Renal pelvis (tissue), 12 donors: ENCODE measurements at places on chromosomes 6 and 20.

DNA sequence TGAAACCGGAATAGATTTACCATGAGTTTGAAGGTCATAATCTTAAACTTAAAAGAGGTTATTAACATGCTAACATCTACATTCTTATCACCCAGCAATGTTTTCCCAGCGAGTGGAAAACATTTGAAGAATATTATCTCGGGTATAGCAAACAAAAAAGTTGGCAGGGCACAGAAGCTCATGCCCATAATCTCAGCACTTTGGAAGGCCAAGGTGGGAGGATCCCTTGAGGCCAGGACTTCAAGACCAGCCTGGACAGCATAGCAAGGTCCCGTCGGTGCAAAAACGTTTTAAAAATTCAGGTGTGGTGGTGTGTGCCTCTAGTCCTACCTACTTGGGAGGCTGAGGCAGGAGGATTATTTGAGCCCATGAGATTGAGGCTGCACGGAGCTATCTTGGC, 213.5 kb downstream of the MANEA start:
- DNase-seq: no peak

DNA sequence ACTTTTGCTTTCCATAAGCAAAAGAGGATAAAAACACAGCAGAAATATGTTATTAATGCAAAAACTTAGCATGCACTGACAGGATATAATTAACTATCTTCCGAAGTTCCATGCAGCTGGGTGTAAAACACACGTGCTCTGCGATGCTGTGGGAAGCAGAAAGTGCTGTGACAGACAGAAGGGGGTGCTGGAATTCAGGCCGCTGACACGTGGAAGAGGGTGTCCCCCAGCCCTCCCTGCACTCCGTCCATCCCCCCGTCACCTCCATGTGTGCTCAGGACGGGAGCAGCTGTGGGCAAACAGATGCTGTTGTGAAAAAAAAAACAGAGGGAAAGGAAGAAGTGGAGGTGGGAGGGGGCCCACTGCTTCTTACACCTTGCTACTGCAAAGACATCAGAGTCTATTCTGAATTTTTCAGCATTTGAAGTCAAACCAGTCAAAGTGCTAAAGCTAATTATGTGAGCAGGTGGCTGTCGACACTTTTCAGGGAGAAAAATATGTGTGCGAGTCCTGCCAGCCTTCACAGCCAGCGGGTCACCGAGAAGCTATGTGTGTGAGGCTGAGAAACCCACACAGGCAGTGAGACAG, 175.9 kb upstream of the AFDN start:
- no peak for DNase-seq

GRCh38 chr6:144921206-144921975, 636.3 kb downstream of the UTRN start:
- DNase-seq: no peak

GRCh38 chr6:27091661-27092315, 155.7 kb upstream of the PRSS16 start:
- DNase-seq: no peak

DNA sequence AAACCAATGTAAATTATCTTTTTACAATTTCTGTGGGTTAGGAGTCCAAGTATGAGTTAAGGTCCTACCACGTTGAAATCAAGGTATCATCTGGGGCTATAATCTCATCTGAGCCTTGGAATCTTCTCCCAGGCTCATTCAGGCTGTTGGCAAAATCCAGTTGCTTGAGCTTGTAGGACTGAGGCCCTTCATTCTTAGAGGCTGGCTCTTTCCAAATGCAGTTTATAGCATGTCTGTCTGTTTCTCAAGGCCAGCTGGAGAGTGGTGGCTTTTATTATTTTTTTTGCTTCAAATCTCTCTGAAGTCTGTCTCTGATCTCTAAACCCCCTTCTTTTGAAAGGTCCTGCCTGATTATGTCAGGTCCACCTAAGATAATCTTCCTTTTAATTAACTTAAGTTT, 177.2 kb upstream of the ASCC3 start:
- no peak for DNase-seq

GRCh38 chr6:40419377-40419776, 167.8 kb downstream of the LRFN2 start:
- DNase-seq: no peak

DNA sequence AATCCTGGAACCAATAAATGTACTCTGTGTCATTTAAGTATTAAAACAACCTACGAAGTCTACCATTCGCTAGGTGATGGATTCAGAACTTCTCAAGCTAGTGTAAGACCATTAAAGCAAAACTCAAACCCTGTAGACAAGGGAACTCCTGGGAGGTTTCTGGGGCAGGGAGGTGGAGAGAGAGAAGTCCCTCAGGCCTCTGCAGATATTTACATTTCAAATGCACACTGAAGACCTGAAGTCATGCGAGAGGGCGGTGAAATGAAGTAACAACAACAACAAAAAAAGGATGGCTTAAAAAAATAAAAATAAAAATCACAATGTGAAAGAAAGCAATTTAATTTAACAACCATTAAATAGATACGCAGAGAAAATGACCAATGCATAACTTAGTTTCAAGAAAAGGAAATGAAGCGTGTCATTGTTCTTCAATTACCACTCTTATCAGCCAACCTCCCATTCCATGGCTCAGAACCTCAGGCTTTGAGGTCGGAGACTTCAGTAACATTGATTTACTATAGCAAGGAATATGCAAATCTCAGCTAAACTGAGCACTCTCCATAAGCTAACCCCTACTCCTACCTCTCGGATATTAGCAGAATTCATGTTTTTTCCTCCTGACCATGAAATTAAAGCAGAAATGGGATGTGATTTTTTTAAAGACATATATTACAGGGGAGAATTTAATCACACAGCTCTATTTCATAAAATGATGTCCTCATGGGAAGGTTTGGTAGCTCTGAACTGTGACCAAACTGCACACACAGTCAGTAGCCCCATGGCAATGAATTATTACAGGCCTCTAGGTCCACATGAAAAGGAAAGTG, 140.6 kb downstream of the KIF16B start:
- peak; percentile 44 for DNase-seq

GRCh38 chr6:144013486-144013909, 5.4 kb upstream of the PLAGL1 start:
- DNase-seq: peak; percentile 81

GRCh38 chr20:38706509-38706908, 17.8 kb upstream of the SLC32A1 start:
- DNase-seq: peak; percentile 82

DNA sequence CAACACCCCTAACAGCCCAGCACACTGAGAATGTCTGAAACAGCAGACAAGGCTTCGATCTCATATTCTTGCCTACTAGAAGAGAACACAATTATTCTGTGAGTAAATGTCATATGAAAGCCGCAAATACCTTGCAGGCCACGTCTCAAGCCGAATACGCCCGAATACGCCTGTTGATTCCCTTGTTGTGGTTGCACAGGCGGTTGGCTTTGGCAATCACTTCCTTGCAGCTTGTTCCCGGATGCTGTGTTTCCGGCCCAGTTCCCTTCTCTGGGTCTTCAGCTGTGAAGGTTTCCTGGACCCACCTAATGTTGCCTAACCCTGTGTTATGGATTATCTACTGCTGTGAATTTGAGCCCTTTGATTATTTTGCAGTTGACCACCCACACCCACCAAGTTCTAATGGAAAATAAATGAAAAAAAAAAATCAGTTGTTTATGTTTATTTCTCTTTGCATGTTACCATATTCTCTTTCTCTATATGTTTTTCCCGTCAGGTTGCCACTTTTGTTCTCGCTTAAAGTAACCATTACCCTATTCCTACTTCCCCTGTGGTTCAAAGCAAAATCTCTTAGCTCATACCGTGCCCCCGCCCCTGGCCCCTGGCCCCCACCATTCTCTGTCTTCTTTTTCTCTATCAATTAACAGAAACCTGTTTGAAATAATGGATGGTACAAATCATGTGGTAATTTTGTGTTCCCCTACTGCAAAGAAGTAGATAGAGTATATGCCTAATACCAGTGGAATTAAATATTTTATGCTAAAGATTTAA, 172.4 kb downstream of the ADGB start:
- no peak for DNase-seq

DNA sequence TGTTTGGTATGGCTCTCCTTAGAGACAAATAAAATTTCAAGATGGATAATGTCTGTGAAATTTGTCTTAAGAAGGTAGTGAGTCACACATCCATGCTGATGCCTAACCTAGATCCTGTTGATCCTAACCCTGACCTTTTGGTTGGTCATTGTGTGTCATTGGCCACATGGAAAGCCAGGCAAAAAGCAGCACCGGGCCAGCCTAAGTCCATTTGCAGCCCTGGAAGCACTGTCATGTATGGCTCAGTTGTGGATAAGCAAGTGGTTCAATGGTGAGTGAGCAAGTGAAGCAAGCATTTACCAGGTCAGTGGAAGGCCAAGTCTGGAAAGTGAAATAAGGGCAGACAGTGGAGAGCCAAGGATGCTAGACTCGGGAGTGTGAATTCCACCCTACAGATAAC, 12.1 kb upstream of the XRN2 start:
- no peak for DNase-seq

- no peak for DNase-seq
These were observed 33.0 kb downstream of the TBX18 start for GRCh38 chr6:84731401-84731800.

- DNase-seq: no peak
These were observed 143.0 kb downstream of the GMDS start for GRCh38 chr6:2102316-2102883.

DNA sequence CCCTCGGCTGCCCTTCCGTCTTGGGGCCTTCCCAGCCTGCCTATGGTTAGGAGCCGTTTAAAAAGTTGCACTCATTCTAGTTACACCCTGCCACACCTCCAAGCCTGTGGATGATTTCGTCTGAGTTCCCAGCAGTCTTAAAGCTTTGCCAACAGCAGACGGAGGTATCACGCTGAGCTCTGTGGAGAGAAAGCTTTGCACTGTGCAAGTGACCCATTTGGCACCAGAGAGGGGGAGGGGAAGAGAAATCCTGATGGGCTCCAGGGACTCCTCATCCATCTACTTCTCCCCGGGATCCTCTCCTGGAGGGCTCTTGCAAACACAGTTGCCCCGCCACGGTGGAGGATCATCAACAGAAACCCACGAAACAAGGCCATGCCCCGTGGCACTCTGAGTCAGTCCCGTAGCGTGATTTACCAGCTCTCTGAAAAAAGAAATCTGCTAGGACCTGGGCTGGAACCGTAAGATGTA, 98.8 kb upstream of the CITED2 start:
- no peak for DNase-seq

DNA sequence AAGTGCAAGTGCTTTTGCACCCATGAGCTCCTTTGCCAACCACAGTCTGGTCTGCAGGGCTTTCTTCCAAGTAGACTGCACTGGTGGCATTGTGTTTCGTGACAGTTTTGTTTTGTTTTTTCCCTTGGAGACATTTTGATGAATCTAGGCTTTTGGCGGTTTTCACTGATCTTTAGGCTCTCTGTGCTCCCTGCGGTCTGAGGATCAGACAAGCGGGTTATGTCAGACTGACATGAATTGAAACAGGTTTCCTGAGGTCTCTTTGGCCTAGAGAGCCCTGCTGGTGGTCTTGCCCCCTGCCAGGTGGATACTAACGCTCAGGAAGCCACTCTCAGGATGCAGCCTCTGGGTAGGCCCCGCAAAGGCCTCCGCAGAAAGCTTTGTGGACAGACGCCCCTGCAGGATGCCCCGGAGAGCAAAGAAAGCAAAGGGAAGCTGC, 555.4 kb upstream of the AGPAT4 start:
- DNase-seq: no peak

GRCh38 chr20:18972251-18972876, 158.8 kb downstream of the SCP2D1 start:
- DNase-seq: no peak

- DNase-seq: no peak
These were observed 11.5 kb downstream of the BPI start for GRCh38 chr20:38315290-38315966.

- no peak for DNase-seq
These were observed 8.1 kb downstream of the HLA-DRB1 start for GRCh38 chr6:32581315-32582095.

- DNase-seq: no peak
These were observed 65.1 kb downstream of the ALDH8A1 start for GRCh38 chr6:134884752-134885151.

GRCh38 chr6:33677689-33678088, 33.8 kb downstream of the UQCC2 start:
- DNase-seq: no peak
